ENCODE measurements at places on chromosomes 1 and 21.

DNA sequence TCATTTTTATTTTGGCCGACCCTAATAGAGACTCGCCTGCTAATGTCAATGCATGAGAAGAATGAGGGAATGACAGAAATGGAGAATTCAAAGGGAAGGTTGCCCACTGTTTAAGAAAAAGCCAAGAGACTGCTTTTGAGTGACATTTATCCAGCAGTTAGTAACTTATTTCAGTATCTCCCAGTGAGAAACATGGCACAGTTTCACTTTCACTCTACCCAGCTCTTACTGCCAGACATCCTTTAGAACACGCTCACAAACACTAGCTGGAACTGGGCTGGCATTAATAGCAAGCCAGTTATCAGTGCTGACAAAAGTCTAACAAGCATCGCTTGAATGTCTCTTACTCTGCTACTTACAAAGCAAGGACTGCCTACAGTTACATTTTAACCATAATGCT lies 8.5 kb downstream of the GGPS1 start:
- DNase-seq = no peak

DNA sequence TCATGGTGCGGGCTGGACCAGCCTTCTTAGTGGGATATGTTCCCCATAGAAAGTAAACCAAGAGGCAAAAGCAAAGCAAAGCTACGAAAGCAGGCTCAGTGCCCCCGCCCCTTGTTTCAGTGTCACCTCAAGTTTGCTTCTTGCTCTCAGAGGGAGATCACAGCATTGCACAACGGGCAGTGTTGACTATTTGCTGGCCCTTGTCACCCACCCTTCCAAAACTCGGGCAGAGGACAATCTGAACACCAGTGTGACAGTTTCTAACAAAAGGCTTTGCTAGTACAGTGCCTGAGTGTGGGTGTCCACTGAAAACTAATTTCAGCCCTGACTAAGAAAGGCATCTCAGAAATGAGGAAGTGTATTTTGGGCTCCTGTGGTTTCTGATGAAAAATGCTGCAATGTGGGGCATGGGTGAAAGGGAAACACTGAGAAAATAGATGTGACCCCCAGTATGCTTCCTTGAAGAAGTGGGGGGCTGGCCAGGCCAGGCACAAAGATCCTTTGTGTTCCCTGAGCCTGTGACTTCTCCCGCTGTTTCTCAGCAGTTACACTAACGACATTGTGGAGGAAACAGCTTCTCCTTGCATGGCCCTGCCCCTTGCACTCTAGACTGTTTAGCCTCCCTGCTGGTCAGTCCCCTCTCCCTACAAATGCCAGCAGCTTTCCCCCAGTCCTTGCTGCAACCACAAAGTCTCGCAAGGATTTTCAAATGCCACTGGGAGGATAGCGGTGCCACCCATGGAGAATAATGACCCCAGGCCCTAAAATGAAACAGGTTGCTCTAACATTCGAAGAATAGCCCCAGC lies 33.3 kb upstream of the KCNE1 start:
- DNase-seq = no peak

DNA sequence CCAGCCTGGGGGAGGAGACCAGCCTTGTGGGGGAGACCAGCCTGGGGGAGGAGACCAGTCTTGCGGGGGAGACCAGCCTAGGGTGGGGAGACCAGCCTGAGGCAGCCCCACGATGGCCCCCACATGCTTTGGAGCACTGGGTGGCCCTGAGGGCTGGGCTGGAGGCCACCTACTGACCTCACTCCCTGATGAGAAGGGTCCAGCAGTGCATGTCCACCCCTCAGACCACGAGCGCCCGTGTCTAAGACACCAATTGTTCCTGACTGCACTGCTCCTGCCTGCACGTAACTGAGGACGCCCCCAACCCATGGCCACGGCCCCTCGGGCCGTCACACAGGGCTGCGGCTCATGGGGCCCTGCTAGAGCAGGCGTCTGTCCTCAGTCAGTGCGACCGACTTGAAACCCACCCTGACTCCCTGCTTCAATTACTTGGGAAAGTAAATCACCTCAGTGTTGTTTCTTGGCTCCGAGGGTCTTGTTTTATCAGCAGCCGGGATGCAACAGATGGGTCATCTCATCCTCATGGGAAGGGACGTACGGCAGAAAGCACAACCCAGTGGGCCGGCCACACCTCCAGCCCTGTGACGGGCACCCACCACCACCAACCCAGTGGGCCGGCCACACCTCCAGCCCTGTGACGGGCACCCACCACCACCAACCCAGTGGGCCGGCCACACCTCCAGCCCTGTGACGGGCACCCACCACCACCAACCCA lies at the start of gene SPATC1L:
TSS of gene SPATC1L (minus strand) at position 550 of the 715 bp plus-strand sequence. CDS start 1,643 bp downstream, outside the sequence.
- no peak for DNase-seq

- DNase-seq = no peak
Observed at GRCh38 chr1:202002507-202002906, 7.9 kb upstream of the ELF3 start.

GRCh38 chr1:114248162-114248561 lies 94.5 kb upstream of the SYT6 start:
- DNase-seq = no peak

GRCh38 chr1:41809692-41810091 lies 109.0 kb downstream of the HIVEP3 start:
- no peak for DNase-seq

GRCh38 chr1:117136749-117137148 lies 15.2 kb upstream of the TRIM45 start:
- DNase-seq = no peak

DNA sequence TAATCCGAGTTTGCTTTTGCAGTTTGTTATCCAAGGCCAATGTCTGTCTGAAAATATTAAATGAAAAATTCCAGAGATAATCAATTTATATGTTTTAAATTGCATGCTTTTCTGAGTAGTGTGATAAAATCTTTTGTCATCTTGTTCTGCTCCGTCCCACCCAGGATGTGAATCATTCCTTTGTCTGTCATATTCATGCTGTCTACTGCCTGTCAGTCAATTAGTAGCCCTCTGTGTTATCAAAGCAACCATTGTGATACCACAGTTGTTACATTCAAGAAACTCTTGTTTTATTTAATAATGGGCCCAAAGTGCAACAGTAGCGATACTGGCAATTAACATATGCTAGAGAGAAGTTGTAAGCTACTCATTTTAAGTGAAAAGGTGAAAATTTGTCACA lies 819.3 kb downstream of the BRINP3 start:
- DNase-seq = no peak
